Amniotic stem cell (primary cell): ENCODE measurements at places on chromosomes 5 and 9.

- DNase-seq = no peak
These were observed 77.9 kb upstream of the DAB2 start for GRCh38 chr5:39502704-39503103.

DNA sequence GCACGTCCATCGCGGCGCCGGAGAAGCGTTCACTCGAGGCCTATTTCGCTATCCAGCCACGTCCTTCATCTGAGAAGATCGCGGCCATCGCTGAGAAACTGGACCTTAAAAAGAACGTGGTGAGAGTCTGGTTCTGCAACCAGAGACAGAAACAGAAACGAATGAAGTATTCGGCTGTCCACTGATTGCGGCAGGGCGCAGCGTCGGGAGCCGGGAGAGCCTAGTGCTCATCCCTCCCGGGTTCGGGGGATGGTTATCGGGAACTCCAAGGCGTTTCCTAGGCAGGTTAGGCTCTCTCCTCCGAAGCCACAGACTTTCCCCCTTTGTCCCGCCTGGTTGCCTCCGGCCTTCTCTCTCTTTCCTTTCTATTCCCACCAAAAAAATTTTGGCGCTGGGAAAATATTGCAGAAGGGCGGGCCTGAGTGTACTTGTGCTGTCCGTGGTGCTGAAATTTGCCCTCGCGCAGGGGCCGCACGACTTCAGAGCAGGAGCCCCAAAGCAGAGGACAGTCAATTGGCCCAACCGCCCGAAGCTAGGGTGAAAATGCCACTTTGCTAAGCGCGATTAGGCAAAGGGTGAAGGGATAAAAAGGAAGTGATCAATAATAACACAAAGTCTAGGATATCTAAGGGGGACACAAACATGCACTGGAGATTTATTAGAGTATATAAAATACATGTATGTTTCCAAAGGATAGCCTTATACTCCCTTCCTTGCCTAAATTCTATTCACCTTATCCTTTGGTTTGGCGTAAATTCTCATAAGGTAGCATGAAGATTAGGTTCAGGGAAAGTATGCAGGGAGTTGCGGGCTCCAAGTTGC lies 1.8 kb downstream of the POU4F3 start:
- DNase-seq = no peak

DNA sequence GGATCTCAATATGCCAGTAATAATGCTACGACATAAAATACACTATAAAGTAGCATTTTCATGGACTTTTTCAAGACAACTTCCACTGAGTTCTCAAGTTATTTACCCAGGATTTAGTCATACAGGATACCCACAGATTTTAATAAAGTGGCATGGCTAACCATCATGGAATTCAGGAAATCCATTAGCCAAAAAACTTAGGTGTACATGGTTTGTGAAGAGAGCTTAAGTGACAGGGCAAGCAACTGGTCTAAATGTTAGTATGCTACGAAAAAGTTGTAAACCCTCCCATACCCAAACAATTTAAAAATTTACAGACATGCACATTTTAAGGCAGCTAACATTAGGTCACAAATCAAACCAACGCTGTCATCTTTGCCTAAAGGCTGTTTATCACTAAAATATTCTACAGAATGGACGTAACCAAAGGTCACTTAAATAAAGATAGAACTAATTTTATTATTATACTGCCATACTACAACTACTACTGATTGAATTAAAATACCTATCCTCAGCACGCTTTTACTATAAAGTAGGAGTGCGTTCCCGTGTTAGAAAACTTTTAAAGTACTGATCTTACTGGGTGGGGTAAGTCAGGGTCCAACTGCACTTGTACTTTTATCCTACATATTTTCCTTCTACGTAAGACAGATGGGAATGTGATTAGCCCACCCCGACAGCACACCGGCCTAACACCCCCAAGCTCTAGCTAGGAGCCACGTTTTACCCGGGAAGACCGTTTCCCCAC lies 1.1 kb downstream of the UBTD2 start:
- no peak for DNase-seq

GRCh38 chr5:143796125-143796524 lies 15.8 kb upstream of the HMHB1 start:
- no peak for DNase-seq

- DNase-seq = no peak
These were observed 308.1 kb downstream of the CTNND2 start for GRCh38 chr5:11596185-11596584.

DNA sequence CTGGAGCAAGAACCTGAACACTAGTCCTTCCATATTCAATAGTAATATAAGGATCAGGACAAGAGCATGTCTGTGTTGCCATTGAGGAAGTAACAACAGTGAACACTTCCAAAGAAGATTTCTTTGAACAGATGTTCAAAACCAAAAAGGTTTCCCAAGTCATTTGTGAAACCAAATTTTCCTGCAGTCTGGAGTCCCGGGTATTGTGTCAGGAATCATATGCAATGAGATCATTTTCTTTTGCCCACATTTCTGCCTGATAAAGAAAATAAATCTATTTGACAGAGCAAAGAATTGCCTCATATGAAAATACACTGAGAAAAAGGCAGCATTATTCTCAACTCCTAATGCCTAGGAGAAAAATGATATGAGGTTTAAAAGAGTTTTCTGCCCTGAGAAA lies 151.7 kb downstream of the SNX18 start:
- DNase-seq = no peak

DNA sequence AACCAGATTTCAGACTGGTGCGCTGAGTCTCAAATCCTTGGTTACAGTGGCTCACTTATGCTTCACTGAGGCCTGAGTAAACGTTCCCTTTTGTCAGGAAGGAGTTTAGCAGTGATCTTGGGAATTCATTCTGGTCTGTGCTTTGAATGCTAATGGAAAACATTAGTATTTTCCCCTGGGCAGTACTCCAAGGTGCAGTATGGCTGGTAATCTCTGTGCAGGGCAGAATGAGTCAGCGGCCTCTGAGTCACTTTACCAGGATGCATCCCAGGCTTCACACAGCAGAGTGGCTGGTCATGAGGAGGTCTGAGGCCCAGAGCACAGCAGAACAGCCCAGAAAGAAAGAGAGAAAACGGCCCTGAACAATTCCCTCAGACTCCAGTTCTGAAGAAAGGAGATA lies 54.0 kb downstream of the PCA3 start:
- peak; percentile 97 for DNase-seq

- DNase-seq = no peak
These were observed 97.8 kb downstream of the MAST4 start for GRCh38 chr5:66694036-66694435.

DNA sequence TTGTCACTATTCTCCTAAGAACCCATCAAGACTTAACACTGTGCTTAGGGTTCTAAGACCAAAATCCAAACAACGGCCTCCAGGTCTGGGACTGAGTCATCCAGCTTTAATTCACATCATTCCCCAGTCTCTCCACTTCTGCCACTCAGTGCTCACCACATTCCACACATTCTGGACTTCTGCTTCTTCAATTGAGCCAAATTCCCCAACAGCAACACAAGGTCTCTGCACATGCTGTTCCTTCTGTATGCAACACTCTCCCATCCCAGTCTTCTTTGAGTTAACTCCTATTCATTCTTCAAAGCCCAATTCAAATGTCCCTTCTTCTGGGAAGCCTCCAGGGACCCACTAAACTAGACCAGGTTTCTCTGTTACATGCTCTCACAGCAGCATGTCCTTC lies 97.8 kb downstream of the GPR21 start:
- DNase-seq = no peak

DNA sequence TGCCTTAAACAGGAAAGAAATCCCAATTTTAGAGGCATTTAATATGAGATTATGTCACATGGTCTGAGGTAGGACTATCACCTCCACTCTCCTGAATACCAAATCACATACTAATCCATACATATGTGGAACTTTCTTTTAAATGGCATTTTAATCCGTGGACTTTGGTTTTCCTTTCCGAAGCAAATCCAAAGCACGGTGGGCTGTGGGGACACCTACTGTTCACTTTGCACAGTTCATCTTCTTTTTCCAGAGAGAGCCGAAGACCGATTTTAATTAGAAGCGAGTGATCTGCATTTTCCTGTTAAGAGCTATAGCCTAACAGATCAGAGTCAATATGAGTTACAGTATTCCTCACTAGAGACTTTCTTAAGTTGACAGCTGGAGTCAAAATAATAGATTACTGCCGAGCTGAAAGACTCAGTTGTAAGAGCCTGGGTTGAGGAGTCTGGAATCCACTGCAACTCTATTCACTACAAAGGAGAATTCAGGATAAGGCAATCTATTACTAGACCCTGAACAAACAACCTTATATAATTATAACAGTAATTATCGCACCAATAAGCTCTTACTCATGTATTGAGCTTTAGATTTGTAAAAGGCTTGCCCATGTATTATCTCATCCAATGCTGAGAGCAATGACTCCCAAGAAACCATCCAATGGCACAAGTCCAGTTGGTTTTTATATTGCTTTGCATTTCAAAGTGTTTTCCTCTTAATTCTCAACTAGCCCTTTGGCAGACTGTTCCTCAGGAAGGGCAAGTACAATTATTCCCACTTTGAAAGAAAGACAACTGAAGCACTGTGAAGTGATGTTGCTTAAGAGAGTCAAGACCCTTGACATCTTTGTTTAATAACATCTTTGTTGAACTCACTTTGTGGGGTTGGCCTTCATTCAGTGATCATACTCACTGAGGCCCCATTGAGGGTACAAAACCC lies 144.7 kb downstream of the TRPM6 start:
- peak; percentile 7 for DNase-seq

- DNase-seq = no peak
These were observed 173.5 kb upstream of the DMAC1 start for GRCh38 chr9:7973123-7973522.

- no peak for DNase-seq
These were observed 19.2 kb upstream of the RICTOR start for GRCh38 chr5:39093352-39093751.

DNA sequence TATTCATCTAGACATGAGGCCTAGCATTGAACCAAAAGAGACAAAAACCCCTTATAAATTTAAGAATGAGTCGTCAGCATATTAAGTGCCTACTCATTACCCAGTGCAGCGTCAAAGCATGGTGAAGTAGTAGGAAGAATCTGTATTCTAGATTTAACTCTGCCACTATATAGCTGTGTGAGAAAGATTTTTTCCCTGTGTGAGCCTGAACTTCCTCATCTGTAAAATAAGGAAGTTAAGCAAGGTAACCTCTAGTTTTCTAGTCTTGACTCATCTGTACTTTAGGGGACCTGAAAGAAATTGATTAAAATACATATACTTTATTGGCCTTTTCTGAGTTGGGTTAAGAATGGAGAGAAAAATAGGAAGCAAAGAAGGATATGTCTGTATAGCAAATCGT lies 82.1 kb upstream of the RUSC2 start:
- no peak for DNase-seq

DNA sequence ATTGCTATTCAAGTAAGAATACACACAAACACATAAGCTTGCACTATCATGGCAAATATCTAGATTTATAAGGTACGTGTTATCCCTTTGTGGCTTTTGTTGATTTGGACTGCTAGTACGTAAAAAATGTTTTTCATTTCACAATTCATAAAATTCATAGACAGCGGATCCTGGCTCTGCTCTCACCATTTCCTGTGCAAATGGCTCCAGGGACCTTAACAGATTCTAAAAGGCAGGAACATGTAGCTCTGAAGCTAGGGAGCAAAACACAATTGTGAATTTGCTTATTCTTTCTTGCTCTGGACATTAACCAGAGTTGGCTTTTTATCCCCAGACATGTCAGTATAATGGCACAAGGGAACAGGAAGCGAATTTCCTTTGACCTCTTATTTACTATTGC lies 1019.9 kb upstream of the WWC1 start:
- no peak for DNase-seq

GRCh38 chr9:2725898-2726649 lies 8.8 kb downstream of the KCNV2 start:
- DNase-seq = no peak

GRCh38 chr9:107541523-107541922 lies 52.0 kb upstream of the KLF4 start:
- DNase-seq = no peak

DNA sequence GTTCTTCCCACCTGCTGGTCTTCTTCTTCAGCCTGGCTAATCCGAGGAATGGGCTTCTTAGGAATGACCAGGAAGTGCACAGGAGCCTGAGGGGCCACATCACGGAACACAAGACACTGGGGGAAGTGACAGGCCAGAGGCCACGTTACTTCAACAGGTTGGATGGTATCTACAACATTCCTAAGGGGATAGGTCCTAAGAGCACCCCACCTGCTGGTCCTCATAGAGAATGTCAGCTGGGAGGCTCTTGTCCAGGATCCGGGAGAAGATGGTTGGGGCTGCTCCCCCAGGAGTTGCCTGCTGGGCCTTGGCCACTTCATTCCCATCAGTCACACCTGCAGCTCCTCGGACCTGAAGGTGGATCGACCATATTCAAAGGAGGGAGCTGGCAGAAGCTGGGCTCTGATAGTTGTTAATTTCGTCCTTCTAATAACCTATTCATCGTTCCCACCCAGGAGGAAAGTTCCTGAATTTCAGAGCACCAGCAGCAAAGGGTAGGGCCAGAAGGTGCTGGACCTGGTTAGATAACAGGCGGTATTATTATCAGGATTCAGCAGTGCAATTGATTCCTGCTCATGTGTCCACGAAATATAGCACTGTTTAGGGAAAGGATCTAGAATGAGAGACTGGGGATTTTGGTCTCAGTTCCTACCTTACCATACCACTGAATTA lies 1.3 kb downstream of the HINT2 start:
- DNase-seq = no peak

GRCh38 chr5:131281133-131281867 lies 17.4 kb downstream of the CDC42SE2 start:
- no peak for DNase-seq

GRCh38 chr5:126883564-126884245 lies 106.8 kb downstream of the LMNB1 start:
- DNase-seq = no peak

DNA sequence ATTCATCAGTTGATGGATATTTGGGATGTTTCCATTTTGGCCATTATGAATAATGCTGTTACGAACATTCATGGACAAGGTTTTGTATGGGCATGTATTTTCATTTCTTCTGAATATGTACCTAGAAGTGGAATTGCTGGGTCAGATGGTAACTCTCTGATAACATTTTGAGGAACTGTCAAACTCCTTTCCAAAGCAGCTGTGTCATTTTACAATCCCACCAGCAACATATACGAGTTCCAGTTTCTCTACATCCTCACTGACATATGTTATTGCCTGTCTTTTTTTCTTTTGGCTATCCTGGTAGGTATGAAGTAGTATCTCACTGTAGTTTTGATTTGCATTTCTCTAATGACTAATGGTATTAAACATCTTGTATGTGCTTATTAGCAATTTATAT lies 86.7 kb downstream of the PRKACG start:
- no peak for DNase-seq

DNA sequence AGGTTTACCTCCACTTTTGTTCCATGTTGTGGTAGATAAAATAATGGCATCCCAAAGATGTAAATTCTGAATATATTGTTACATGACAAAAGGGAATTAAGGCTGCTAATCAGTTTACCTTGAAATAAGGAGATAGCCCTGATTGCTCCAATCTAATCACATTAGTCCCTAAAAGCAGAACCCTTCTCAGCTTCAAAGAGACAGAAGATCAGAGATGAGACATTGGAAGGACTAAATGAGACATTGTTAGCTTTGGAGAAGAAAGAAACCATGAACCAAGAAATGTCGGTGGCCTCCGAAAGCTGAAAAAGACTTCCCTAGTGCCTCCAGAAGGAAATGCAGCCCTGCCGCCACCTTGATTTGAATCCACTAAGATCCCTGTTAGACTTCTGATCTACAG lies 82.8 kb upstream of the PARP8 start:
- no peak for DNase-seq
